ENCODE measurements at places on chromosomes 7 and 10.

GRCh38 chr10:52779541-52780390 lies 7.2 kb upstream of the MBL2 start:
- DNase-seq = peak; percentile 49

DNA sequence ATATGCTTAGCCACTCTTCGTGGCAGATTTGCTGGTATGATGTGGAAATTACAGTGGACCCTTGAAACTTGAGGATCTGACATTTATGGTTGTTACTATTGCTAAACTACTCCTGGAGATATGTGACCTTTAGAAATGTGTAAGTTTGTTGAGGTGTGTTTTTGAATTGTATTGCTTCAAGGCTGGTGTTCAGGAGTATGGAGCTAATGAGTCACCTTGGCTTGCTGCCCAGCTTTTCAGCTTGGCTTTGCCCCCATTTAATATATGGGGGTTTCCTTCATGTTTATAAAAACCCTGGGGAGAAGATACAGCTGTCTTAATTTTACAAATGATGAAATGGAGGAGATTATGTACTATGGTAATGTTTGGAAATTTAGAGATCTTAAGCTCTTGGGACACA lies 11.6 kb downstream of the HBP1 start:
- DNase-seq = no peak

DNA sequence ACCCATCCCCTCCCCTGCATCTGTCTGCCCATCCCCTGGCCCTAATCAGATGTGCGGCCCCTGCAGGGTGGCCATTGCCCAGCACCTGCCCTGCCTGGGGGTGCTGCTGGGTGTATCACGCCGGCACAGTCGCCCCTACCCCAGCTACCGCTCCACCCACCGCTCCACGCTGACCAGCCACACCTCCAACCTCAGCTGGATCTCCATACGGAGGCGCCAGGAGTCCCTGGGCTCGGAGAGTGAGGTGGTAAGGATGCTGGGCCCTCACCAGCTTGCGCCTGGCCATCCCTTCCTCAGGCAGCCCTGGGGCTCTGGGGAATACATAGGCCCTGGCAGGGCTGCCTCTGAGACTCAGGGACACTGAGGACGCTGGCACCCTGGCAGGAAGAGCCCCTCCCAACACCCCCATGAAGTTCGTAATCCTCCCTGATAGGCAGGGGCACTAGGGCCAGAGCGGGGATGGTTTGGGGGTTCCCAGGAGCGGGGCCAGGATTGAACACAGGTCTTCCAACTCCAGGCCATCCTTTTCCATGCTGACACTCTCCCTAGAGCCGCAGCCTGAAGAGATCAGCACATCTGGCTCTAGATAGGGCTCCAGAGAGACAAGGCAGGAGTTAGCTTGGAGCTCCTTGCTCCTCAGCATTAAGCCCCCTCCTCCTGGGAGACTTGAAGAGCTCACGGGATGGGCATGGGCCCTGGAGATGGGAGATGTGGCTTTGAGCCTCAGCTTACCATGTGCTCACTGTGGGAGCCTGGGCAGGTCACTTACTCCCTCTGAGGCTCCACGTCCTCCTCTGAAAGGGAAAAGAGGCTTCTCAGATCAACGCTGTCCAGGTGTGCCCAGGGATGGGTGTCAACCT lies 5.9 kb upstream of the LDB3 start:
- no peak for DNase-seq

DNA sequence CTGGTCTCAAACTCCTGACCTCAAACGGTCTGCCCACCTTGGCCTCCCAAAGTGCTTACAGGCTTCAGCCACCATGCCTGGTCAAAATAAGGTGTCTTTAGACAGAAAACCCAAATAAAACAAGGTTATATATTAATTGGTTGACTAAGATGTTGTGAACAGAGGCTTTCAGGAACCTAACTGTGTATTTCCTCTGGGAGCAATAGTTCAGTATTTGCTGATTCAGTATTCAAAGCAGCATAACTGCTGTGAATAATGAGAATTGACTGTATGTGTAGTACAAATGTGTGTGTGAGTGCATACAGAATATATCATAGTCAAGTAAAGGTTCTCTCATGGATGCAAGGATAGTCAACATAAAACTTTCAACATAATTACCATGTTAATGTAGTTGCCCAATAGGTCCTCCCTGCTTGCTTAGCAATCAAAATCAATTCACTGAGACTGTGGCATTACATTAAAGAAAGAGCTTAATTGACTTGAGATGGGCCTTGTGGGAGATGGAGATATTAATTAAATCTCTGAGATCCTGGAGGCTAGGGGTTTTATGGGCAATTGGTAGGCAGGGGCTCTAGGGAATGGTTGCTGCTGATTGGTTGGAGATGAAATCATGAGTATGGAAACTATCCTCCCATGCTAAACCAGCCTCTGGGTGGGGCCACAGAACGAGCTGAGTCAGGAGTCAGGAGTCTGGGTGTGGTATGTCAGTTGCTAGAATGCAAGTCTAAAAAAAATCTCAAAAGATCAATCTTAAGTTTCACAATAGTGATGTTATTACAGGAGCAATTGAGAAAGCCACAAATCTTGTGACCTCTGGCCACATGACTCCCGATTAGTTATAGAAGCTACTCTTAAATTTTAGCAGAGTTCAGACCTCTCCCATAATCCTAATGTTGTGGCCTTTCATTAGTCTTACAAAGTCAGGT lies 162.7 kb downstream of the AKR1D1 start:
- DNase-seq = no peak

- no peak for DNase-seq
These were observed 82.7 kb downstream of the SVOPL start for GRCh38 chr7:138618506-138618905.

DNA sequence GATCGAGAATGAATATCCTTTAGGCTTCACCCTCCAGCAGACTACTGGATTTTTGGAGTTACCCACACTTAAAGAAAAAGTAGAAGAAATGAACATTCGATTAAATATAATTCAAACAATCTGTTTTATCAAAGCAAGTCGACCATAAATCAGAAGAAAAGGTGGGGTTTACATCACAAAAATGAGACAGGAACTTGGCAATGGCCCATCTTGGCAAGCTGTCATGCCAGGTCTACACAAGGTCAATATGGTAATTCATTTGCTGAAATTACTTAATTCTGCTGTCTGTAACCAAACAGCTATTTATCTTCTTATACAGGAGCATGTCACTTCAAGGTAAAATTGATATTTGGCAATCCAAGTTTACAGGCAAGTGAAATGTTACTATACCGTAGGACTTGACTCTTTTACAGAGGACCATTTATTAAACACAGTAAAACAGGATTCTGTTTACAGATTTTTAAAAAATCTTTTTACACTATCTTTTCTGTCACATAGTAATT lies 640.6 kb upstream of the NRP1 start:
- DNase-seq = no peak

DNA sequence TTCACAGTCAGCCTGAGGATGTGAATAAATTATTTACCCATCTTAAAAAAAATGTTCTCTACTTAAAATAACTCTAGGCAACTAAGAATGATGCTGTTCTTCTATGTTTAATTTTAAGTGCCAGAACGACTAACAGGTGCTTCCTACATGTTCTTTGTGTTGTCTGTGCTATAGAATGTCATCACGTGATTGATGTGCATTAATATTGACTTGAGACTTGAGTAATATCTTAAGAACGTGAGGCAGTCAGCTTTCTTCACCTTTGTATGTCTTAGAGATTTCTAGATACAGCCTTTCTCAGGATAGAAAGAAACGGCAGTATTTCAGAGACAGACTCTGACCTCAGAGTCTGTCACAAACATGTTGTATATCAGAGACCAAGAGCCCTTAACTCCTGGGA lies 274.6 kb downstream of the KCND2 start:
- DNase-seq = no peak

DNA sequence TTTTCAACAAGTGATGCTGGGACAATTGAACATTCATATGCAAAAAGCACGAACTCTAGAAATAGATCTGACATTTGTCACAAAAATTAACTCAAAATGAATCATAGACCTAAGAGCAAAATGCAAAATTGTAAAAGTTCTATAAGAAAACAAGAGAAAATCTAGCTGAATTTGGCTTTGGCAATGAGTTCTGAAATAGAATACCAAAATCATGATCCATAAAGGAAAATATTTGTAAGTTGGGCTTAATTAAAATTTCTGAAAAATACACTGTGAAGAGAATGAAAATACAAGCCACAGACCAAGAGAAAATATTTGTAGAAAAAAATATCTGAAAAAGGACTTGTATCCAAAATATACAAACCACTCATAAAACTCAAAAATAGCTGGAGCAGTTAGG lies 698.8 kb upstream of the CELF2 start:
- DNase-seq = no peak
